Amygdala (tissue), 56 donors: ENCODE measurements at places on chromosomes 13 and 19.

- DNase-seq = no peak
Observed at GRCh38 chr13:88979465-88980175, 1308.4 kb downstream of the SLITRK5 start.

DNA sequence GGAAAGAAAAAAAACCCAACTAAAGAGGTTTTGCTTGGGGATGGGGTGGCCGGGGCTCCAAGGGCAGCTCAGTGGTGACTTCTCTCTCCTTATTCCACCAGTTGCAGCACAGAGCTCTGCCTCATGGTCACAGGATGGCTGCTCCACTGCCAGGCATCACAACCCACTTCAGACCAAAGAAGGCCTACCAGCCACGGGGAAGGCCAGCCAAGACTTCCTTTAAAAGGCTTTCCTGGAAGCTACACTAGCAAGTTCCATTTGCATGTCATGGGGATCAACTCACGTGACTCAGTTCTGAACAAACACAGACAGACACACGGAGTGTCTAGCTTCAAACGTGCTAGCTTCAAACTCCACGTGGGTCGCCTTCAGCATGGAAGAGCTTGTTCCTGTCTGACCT lies 13.2 kb upstream of the EIF3G start:
- no peak for DNase-seq

- no peak for DNase-seq
Observed at GRCh38 chr13:79413521-79413920, 7.5 kb upstream of the RBM26 start.

DNA sequence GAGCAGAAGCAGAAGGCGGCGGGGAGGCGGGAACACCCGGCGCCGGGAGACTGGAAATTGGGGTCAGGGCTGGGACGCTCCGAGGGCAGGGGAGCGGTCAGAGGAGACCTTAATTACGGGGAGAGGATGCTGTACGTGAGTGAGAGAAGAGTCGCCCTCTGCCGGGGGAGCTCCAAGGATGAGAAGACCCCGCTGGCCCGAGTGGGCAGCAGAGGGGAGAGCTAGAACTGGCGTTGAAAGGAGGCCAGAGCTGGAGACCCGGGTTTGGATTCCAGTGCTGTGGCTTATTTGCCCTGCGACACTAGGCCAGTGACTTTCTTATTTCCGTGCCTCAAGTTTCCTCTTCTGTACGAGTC lies 536 bp downstream of the FAM32A start:
- DNase-seq = no peak

DNA sequence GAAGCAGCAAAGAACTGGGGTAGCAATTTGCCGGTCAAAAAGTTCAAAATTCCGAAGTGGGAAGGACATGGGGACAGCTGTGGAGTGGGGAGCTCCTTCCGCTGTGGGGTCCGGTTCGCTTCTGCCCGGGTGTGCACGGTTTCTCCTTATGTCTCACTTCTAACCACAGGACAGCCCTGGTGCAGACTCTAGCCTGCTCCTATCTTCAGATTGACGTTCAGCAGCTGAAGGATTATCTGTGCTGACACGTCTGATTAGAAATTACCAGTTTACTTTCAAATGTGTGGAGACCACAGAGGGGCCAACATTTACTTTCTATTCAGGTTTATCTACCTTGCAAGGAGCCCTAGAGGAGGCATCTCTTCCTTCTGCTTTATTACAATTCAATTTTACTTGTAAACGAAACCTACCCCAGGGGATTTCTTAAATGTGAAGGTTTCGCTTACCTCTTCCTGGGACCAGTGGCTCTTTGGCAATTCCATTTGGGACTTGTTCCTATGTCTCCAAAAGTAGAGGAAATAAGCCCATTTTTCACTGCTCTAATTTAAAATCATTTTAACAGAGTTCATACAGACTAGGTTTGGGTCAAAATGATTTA lies 27.3 kb downstream of the LHFPL6 start:
- DNase-seq = no peak

DNA sequence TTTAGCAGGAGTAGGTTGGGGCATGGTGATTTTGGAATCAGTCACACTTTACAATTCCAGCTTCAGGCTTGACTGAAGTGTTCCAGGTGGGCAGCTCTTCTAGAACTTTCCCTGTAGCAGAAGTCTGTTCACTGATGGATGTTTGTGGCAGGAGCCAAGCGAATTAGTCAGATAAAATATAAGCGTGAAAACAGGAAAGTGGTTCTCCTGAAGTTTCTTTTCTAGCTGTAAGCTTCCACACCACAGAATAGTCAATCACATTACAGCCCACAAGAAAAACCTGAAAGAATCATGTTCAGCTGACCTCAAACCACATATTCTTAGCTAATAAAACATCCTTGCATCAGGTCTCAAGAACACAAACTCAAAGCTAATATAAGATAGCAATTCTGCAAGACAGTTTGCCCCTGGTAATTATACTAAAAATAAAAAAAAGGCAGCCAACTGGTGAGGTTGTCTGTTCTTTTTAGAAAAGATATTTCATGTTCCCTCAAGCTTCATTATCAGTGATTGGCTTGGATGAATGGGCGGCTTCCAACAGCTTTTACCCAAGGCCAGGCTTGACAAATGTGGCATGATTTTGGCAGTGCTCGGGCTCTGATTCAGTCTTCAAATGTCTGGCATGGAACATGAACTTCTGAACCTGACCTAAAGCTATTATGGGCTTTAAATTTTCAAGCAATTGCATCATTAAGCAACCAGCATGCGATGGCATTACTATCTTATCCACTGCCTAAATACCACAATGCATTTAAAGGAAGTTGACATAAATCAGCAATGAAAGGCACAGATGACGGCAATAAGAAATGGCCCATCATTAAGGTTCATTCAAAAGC lies 136.8 kb downstream of the DCLK1 start:
- DNase-seq = no peak

- DNase-seq = no peak
Observed at GRCh38 chr13:40666933-40667621, 636 bp upstream of the FOXO1 start.

- DNase-seq = no peak
Observed at GRCh38 chr13:112204346-112205327, 137.7 kb downstream of the SOX1 start.

DNA sequence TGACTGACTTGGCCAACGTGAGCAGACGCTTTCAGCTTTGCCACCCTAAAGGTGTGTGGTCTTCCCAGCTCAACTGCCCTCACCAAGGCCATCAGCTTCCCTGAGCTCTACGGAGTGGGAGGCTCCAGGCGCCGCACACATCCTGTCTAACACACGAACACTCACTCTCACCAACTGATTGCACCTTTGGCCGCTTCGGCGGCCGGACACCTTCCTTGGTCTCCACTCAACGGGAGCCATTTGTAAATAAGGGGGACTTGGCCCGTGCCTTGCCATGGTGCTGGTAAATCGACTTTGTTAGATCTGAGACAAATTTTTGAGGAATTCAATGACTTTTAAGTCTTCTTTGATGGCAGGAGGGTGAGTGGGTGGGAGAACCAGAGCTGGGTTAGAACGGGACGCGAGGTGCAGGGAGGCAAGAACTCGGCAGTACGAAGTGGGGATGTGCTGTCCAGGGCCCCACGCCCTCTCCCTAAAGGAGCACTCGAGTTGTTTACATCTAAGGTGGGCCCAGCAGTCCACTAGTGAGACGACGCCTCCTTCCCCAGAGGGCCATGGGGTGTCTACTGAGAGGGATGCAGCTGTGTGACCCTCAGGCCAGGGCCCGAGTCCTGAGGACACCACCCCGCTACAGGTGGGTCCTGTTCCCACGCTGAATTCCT lies 4.4 kb downstream of the C13orf46 start:
- no peak for DNase-seq

DNA sequence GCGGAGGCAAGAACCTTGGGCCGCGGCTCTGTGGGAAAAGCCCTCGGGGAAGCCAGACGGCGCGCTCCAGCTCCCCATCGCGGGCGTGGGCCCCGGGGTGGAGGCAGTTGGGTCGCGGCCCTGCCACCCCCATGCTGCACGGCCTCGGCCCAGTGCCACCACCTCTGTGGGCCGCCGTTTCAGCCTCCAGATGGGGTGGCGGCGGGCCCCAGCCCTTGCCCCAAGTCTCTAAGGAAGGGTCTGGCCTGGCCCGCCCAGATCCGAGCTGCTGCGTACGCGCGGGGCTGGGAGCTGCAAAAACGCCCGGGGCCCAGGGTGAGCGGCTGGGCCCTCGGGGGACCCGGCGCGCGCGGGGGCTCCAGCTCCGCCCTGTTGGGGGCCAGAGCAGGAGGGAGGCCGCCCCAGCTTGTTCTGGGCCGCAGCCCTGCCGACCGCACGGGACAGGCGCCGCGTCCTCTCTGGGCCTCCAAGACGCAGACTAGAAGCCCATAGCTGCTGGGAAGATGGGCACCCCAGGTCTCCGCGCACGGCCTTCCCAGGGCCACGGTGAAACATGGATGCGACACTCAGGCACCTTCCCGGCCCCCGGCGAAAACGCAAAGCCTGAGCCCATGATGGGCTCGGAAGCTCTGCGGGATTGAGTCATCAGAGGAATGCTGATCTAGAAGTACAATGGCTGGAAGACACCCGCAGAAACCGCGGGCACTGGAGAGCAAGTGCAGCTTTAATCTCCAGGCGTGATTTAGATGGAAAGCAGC lies 110.1 kb downstream of the KCTD15 start:
- no peak for DNase-seq

DNA sequence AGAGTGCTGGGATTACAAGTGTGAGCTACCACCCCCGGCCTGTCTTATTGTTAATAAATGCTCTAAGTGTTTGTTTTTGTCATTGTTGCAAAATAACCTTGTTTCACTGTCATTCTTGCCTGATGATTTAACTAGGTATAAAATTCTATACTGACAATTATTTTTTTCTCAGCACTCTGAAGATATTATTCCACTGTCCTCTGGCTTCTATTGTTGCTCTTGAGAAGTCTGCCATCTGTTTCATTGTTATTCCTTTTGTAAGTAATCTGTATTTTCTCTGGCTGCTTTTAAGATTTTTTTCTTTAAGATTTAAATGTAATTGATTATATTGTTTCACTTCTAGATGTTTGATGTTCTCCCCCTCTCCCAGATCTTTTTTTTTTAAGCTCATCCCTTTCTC lies 17.6 kb downstream of the ZNF420 start:
- DNase-seq = no peak

- no peak for DNase-seq
Observed at GRCh38 chr19:4510435-4511255, 7.6 kb downstream of the PLIN4 start.

GRCh38 chr13:34750078-34750931 lies 191.8 kb upstream of the NBEA start:
- DNase-seq = peak; percentile 22

- DNase-seq = no peak
Observed at GRCh38 chr13:112702986-112703379, 13.1 kb downstream of the ATP11A start.

- DNase-seq = no peak
Observed at GRCh38 chr13:23356368-23356767, 77.1 kb downstream of the SACS start.

DNA sequence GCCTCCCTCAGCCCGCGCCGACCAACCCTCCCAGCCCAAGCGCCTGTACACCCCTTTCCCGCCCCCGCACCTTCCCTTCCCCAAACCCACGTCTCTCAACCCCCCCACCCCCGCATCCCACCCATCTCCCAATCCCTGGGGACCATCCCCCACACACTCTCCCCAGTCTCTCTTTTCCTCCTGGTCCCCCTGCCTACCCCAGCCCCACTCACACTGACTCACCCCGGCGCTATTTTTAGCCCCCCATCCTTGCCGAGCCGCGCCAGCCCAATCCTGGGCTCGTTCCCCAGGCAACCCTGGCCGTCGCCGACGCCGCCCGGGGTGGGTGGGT lies 11.7 kb downstream of the CIC start:
- peak; percentile 65 for DNase-seq

- DNase-seq = no peak
Observed at GRCh38 chr13:102875256-102875655, 29.4 kb downstream of the ERCC5 start.

DNA sequence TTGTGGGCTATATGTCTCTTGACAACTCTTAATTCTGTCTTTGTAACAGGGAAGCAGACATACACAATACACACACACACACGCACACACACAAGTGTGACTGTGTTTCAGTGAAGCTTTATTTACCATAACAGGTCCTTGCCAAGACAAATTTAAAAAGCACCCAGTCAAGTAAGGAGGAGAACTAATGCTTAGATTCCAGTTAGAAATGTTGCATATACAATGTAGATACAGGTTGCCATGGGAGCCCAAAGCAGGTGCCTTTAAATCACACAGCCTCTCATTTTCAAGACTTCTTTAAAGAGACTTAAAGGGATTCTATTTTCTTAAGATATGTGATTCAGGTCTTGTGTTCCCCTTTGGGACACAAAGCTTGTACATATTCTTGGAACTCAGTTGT lies 1551.9 kb downstream of the EFNB2 start:
- no peak for DNase-seq

- DNase-seq = no peak
Observed at GRCh38 chr19:35911173-35911572, 3.1 kb upstream of the TYROBP start.

- no peak for DNase-seq
Observed at GRCh38 chr19:29708554-29709439, 6.3 kb downstream of the C19orf12 start.

DNA sequence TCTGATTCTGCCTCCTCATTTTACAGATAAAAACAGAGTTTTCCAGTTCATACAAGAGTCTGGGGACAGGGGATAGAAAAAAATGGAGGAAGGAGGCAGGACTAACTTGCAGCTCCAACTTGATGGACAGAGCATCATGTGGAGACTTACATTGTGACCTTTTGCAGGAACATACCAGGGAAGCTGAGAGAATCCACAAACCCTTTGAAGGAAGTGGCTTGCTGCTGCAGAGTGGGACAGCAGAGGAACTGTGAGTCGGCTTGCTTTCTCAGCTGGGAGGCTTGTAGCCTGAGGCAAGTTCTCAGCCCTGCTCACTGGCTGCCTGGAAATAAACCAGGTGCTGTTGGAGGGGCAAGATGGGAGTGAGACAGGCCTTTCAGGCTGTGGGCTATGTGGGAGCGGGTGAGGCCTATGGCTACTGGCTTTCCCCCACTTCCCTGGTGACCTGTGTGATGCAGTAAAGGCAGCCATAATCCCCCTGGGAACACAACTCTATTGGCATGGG lies 614.4 kb downstream of the KCTD12 start:
- no peak for DNase-seq

DNA sequence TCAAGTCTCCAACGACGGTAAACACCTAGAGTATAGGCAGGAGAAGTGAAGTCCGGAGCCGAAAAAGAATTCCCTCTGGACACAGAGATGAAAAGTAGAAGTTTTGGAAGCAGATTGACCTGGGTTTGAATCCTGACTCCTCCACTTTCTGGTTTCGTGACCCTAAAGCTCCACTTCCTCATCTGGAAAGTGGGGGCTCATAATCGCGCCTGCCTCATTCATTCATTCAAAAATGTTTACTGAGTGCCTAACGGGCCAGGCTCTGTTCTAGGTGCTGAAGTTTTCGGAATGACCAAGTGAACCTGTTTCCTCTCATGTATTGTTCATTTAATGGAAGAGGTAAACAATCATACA lies 7.1 kb upstream of the EML2 start:
- DNase-seq = no peak

DNA sequence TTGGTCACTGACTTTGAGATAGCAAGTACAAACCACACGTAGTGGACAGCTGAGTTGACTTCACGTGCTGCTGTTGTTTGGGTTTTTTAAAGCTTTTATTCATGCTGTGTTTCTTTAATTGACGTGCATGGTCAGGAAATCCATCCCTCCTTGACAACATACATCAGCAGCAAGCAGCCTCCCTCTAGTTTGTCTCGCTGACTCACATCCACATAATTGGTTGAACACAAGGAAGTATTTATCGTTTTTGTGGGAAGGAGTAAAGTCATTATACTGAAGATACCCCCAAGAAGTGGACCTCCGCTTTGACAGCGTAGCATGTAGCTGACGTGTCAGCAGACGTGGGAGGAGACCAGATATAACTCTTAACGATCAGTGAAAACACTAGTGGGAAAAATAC lies 355.8 kb downstream of the MYO16 start:
- no peak for DNase-seq

GRCh38 chr19:55088021-55088451 lies 12.4 kb downstream of the EPS8L1 start:
- DNase-seq = no peak
